Activated T-cell treated with anti-CD3 and anti-CD28 coated beads for 1 hour (primary cell): ENCODE measurements at places on chromosomes 1 and 21.

- no peak for DNase-seq
Observed at GRCh38 chr1:205980237-205980870, 22.8 kb downstream of the RAB7B start.

DNA sequence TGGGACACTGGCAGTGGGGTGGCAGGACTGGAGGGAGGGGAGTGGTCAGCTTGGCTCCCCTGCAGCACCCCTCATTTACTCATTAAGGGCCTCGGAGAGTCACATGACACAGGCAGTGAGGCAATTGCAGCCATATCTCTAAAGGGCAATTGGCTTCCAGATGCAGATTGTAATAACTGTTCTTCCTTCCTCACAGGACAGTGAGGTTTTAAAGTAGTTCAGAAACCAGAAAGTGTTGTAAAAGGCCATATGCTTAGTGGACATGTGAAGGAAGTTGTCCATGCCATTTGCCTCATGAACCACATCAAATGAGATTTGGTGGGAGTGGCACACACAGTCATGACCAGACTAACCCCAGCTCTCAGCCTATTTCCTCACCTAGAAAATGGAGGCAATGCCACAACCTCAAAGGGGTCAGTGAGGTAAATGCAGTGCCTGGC, 11.1 kb downstream of the MTX1 start:
- no peak for DNase-seq

DNA sequence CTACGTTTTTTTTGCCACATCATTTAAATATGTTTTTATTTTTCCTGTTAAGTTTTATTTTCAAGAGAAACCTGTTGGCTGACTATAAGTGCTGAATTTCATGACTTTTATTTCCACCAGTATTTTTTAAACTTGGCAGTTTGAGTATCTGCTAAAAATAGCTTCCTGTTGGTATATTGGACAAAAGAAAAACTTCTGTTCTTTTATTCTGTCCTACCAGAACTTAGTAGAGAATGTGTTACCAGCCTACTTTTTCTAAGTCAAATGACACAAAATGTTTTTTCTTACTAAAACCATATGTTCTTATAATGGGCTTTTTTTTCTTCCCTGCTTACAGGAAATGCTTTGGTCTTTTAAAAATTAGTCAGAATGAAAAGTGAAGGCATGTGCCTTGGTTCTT, 7.6 kb downstream of the DR1 start:
- DNase-seq = no peak

DNA sequence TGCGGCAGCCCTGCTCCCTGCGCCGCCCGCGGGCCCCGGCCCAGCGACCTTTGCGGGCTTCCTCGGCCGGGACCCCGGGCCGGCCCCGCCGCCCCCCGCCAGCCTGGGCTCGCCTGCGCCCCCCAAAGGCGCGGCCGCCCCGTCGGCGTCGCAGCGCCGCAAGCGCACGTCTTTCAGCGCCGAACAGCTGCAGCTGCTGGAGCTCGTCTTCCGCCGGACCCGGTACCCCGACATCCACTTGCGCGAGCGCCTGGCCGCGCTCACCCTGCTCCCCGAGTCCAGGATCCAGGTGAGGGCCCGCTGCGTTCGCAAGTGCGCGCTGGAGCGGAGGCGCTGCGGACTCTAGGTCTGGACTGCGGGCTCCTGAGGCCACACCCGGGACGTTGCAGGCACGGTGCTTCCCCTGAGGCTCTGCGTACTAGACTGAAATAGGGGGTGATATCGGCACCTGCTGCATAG, 351 bp downstream of the MIXL1 start:
- no peak for DNase-seq

DNA sequence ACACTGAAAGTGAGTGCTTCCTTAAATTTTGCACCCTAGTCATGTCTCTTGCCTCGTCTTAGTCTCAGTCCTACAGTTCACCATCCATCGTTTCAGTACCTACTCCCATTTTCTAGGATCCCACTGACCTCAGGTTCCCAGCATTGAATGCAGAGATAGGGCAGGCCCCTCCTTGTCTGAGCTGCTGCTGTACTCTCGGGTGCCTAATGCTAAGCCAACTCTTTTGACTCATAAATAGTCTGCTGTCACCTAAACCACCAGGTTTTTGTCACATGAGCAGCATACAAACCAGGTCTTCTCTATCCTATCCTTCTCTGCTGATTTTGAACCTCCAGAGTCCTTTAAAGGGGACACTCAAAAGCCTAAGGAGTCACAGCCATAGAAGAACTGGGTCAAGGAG, 3.0 kb downstream of the ARHGAP30 start:
- DNase-seq = no peak

- no peak for DNase-seq
Observed at GRCh38 chr1:37560401-37561132, 3.8 kb downstream of the DNALI1 start.

- no peak for DNase-seq
Observed at GRCh38 chr21:42393443-42393950, 2.4 kb downstream of the TMPRSS3 start.

DNA sequence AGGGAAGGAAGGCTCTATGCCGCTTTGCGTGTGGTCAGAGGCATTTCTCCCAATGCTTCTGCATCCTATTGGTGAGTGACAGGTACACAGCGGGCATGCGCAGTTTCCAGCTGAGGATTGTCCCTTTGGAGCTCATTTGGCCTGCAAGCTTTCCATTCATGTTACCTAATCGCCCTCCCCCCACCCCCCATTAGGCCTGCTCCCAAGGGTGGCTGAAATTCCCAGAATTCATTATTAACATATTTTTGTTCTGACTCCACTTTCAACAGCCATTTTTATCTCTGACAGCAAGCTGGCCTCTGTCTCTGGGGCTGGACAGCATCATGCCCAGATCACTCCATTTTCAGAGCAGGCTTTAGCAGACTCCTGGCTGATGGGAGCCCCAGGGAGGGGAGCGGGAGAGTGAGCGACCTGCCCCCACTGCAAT, 25.6 kb downstream of the MIS18A start:
- DNase-seq = no peak

DNA sequence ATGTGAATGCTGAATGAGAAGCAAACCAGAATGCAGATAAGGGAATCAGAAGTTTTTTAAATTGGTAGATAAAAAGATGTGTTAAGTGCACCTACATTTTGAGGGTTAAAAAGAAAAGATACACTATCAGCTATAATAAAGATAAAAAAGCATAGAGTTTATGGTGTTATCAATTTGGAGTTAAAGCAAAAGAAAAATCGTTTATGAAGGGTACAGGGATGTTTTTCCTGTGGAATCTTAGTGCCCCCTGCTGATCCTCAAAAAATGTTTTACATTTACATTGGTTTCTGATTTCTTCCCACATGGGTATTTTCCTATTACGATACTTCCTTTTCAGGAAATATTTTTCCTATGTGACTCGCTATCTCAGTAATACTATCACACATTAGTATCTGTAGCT, 293.5 kb downstream of the MRPL39 start:
- DNase-seq = no peak

DNA sequence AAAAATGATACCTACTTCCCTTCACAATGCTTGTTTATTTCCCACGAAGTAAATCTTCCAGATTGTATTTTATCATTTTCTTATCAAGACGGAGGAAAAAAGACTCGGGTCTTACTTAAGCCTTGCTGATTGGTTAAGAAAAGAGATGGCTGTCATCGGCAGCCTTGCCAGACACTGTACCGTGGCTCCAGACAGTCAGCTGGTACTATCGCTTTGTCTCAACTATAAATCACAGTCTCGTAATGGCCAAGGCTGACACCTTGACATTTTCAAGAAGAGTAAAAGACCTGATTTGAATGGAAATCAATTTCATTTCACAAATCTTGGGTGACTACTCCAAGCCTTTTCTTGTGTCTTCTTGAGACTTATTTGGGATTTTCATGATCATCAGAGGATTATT, 868.0 kb downstream of the USP25 start:
- DNase-seq = no peak

DNA sequence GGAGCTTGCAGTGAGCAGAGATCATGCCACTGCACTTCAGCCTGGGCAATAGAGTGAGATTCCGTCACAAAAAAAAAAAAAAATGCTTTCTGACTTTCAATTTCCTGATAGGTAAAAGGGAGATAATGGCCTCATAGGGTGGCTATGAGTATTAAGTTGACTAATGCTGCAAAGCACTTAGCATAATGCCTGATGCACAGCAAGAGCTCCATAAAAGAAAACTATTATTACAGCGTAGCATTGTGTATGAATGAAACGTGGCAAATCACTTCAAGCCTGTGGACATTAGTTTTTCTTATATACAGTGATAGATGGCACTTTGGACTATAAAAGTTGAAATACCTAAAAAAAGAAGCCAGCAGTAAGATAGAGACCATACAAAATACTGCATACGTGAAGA, 16.8 kb downstream of the FNDC7 start:
- no peak for DNase-seq

- no peak for DNase-seq
Observed at GRCh38 chr1:30942326-30942963, 33.9 kb upstream of the SDC3 start.

GRCh38 chr1:184740344-184740743, 14.3 kb downstream of the EDEM3 start:
- DNase-seq = no peak

DNA sequence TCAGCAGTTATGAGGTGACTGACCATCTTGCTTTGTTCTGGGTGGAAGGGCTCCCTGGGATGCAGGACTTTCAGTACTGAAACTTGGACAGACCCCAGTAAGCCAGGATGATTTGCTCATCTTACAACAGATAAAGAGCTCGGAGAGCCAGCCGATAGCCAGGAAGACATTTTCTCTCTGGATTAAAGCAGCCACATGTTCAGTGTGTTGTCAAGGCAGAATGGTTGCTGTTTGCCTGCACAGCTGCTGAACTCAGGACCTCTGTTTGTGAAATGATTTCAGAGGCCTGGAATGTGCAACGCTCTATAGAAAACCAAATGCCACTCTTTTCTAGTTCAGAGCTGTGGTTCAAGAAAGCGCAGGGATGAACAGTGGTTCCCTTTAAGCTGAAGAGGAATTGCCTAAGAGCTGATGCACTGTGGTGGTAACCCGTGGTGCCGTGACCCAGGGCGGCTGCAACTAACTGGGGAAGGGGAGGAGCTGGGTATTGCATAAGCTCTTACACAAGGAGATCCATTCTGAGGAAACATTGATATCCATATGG, 40.7 kb downstream of the CASQ2 start:
- no peak for DNase-seq

DNA sequence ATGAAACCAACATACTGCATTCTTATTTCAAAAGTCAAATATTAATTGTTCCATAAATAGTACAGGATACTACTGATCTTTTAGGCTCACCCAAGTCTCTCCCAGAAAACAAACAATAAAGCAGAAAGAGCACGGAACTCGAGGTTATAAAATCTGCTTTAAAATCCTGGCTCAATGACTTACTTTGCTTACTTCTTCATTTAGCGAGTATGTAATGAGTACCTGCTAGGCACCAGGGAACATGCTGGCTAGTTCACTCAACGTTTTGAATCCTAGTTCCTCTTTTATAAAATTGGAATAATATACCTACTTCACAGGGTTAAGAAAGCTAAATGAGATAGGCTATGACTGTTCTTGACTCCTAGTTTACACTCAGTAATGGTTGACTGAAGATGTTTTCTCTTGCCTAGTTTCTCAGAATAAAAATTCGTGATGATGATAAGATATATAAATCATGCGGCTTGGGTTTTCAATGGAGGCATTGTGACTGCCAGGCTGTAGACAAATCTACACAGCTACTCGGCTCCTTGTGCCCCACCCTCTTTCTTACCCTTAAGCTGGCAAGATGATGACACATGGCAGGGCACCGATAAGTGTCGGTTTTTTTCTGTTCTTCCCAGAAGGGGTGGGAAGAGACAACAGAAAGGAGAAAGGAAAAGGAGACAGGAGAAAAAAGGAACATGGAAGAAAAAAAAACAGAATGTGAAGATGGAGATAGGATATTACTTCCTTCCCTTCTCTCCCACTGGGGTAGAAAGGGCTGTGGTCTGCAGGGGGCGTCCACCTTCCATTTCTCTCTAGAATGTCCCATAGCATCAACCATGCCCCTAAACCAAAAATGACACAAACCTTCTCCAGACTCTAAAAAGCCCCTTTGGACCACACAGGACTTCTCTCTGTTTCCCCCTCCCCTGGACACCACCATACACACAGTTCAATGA, 507.1 kb downstream of the SMYD3 start:
- no peak for DNase-seq

GRCh38 chr1:187464320-187464719, 635.6 kb downstream of the PLA2G4A start:
- DNase-seq = no peak

- no peak for DNase-seq
Observed at GRCh38 chr1:204530932-204531331, 14.7 kb downstream of the MDM4 start.

DNA sequence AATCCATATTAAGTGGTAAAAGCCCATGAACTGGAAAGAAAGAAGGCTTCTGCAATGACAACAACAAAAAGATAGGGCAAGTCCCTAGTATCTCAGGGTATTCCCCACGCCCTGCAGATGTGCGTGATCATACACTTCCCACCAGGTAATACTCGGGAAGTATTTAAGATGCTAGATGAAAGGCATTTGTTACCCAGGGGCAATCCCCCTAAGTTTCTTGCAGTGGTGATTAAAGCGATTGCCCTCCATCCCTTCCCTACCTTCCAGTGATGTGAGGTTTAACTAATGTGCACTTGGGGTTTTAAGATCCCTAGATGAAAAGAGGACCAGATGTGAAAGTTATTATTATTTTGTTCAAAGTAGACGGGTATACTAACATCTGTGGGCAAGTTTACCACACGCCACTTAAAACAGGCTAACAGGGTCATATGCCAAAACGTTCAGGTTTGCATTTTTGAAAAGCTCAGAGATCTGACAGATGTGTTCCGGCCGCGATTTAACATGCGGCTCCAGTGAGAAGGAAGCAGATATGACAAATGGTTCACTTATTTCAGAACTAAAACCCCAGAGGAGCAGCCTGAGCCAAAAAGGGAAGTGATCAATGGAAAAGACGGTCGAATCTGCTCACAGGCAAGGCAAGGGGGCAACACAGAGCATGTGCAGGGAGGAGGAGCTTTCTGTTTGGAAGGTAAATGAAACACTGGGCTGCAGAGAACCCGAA, 17.4 kb downstream of the TIAM1 start:
- peak; percentile 12 for DNase-seq

GRCh38 chr21:43703035-43703880, 15.7 kb upstream of the PDXK start:
- no peak for DNase-seq
